Cardiac fibroblast (primary cell): ENCODE measurements at places on chromosomes 5 and 9.

- no peak for DNase-seq
Observed at GRCh38 chr5:79050498-79050897, 19.0 kb downstream of the DMGDH start.

DNA sequence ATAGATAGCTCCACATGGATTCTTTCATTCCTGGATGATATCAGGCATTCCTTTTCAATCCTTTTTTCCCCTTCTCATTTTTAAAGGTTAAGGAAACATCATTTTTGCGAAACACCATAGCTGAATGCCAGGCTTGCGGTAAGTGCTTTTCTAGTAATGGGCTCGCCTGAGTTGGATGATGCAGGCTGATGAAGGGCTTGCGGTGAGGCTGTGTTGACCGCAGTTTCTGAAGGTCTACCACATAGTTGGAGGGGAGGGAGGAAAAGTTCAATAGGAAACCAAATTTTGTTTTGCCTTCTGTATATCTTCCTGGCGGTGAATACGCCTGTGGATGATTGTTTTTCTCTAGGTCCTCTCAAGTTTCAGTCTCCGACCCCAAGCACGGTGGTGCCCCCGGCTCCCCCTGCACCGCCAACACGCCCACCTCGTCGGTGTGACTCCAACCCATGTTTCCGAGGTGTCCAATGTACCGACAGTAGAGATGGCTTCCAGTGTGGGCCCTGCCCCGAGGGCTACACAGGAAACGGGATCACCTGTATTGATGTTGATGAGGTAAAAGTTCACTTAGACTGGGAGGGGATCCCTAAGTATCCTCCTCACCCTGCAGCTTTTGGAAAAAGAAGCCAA is 24.3 kb downstream of the THBS4 start:
- DNase-seq = no peak

- no peak for DNase-seq
Observed at GRCh38 chr5:99926463-99926862, 608.7 kb upstream of the FAM174A start.

GRCh38 chr5:137312011-137312410 is 187.1 kb downstream of the SPOCK1 start:
- no peak for DNase-seq

DNA sequence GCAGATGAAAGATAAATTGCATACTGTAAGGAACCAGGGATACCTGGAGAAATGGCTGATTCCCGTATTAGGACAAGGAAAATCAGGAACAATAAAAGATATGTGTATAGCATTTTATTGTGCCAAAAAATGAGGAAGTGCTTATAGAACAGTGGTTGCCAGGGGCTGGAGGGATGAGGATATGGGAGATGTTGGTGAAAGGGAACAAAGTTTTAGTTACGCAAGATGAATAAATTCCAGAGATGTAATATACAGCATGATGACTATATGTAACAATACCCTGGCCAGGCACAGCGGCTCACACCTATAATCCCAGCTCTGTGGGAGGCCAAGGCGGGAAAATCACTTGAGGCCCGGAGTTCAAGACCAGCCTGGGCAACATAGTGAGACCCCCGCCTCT is 101.8 kb downstream of the CDK5RAP2 start:
- peak; percentile 79 for DNase-seq

- no peak for DNase-seq
Observed at GRCh38 chr5:95934207-95934804, 27.3 kb downstream of the ELL2 start.

GRCh38 chr5:151721087-151721646 is 34.5 kb upstream of the SPARC start:
- DNase-seq = no peak

GRCh38 chr5:123142206-123142915 is 53.3 kb downstream of the PRDM6 start:
- no peak for DNase-seq
